Stimulated activated CD8-positive, alpha-beta memory T cell treated with anti-CD3 and anti-CD28 coated beads, Interleukin-4, amount 100 ng/mL, for 48 hours (primary cell): ENCODE measurements at places on chromosomes 4 and X.

DNA sequence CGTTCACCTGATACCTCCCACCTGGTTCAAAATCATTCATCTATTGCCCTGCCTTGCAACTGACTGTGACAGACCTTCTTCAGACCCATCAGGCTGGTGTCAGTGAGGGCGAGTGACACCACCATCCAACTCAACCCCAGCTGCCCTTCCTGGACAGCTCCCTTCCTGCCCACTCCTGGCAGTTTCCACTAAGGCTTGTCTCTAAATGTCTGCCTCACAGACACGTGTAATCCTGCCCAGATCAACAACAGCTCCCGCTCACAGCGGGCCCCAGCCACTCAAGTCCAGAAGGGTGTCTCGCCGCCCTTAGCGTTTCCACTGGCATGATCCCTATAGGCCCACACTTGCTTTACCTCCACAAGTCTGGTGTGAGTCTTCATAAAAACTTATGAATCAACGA lies 28.9 kb downstream of the ACSL1 start:
- DNase-seq = no peak

DNA sequence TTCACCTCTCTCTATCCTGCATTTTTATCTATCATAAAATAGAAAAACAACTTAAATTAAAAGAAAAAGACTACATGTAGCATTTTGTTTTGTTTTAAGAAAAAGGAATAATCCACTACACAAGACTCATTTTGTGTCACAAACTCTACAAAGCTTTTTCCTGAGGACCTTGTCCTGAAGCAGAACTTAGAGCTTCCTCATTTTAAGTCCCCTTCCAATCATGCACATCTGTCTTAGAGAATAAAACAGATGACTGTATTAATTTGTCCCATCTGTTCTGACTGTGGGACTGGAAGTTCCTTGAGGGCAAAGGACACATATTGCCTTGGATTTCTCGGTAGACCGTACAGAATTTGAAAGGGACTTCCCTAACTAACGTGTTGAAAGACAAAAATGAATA lies 218.5 kb downstream of the COL25A1 start:
- no peak for DNase-seq

- DNase-seq = no peak
Observed at GRCh38 chr4:83207497-83208101, 77.0 kb downstream of the COQ2 start.

- no peak for DNase-seq
Observed at GRCh38 chrX:87664381-87664780, 146.8 kb downstream of the KLHL4 start.

- DNase-seq = no peak
Observed at GRCh38 chrX:21799767-21800166, 39.6 kb upstream of the MBTPS2 start.
